NCI-H1048 (cell line): ENCODE measurements at places on chromosomes 3 and 15.

- DNase-seq: no peak
These were observed 394.9 kb downstream of the PTPRG start for GRCh38 chr3:61956236-61956635.

DNA sequence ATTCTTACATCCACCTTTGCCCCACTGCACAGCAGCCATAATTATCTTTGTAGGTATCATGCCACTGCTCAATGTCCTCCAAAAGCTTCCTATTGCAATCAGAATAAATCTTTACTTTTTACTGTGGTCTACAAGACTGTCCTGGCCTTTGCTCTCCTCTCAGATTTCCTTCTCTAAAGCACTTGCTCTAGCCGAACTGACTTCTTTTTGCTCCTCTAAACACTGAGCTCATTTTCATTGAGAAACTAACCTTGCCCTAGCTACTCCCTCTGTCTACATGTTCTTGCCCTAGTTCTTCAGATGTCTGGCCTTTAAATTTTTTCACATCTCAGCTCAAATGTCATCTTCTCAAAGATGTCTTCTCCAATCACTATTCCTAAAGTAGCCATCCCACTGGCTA is 342.8 kb downstream of the TBC1D5 start:
- no peak for DNase-seq

- DNase-seq: peak; percentile 20
These were observed 227.6 kb upstream of the BHLHE40 start for GRCh38 chr3:4751502-4752101.

DNA sequence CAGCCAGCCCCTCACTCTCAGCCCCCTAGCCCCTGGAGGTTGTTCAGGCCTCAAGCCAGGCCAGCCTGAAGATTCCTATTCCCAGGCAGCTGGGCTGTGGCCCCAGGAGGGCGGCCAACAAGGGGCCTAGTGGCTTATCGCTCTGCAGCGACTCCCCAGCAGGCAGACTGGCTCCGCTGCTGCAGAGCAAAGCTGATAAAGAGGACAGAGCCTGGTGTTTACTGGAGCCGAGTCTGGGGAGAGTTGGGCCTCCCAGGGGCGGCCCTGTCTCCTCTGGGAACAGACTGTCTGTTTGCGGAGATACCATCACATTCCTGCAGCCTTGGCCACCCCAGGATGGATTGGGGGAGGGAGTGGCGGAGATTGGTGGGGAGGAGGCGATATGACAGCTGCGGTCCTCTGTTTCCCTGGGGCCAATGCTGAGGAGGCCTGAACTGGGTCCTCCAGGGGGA is 22.4 kb upstream of the SMAD6 start:
- no peak for DNase-seq

DNA sequence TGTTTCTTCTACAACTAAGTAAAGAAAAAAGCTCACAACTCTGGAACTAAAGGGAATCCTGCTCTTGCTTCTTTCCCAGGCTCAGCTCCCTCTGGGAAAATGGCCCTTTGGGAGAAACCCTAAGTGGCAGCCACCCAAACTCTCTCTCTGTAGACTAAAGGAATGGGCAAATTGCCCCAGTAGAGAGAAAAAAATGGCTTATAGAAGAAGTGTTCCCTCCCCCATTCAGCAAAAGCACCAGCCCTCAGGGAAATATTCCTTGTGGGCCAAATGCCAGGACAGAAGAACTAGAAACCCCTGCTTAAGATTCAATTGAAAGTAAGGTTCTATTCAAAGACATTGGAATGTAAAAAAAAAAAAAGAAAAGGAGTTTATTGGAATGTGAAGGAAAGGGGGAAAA is 603.7 kb upstream of the ALCAM start:
- DNase-seq: no peak

GRCh38 chr3:152061296-152061695 is 187.9 kb downstream of the SUCNR1 start:
- DNase-seq: no peak

- no peak for DNase-seq
These were observed 485.9 kb downstream of the NSUN3 start for GRCh38 chr3:94548581-94549316.

GRCh38 chr15:77352887-77353286 is 67.0 kb downstream of the PEAK1 start:
- no peak for DNase-seq

DNA sequence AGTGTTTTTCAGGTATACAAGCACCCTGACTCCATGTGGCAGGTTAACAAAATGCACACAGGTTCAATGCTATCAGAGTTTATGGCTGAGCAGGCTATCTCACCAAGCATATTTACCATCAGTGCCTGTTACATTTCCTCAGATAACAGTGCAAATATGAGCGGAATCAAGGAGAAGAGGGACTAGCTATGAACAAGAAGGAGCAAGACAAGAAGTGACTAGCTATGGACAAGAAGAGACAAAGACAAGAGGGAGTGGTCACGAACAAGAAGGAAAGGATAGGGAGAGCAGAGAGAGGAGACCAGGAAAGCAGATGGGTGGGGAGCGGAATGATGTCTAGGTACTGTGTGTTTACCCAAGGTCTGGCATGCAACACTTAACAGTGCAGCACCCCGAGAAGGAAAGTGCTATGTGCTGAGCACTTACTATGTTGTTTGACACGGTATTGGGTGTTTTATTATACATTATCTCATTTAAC is 8.6 kb downstream of the ILDR1 start:
- DNase-seq: no peak

DNA sequence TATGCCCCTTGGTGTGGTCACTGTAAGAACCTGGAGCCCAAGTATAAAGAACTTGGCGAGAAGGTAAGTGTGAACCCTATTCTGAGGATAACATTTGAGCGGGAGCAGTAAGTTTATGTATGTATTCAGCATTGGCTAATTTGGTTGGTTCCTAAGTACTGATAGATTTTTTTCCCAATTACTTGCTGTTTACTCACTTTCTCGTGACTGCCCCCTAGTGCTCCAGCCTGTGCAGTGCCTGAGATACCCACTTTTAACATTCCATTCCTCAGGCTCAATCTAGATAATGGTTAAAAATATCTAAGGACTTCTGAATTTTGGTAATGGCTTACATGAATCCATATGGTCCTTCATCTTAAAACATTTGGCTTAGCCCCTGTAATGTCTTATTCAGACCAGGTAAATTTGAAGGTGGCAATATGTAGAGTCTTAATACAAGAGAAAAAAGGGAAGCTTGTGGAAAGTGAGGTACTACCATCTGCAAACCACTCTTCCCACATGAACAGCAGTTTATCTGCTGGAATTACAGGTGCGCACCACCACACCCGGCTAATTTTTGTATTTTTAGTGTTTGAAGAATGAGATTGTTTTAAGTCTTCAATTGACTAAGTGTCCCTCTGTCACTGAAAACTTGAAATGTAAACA is 7.1 kb downstream of the ELL3 start:
- DNase-seq: no peak

GRCh38 chr3:115931581-115931980 is 308.3 kb downstream of the GAP43 start:
- DNase-seq: no peak

DNA sequence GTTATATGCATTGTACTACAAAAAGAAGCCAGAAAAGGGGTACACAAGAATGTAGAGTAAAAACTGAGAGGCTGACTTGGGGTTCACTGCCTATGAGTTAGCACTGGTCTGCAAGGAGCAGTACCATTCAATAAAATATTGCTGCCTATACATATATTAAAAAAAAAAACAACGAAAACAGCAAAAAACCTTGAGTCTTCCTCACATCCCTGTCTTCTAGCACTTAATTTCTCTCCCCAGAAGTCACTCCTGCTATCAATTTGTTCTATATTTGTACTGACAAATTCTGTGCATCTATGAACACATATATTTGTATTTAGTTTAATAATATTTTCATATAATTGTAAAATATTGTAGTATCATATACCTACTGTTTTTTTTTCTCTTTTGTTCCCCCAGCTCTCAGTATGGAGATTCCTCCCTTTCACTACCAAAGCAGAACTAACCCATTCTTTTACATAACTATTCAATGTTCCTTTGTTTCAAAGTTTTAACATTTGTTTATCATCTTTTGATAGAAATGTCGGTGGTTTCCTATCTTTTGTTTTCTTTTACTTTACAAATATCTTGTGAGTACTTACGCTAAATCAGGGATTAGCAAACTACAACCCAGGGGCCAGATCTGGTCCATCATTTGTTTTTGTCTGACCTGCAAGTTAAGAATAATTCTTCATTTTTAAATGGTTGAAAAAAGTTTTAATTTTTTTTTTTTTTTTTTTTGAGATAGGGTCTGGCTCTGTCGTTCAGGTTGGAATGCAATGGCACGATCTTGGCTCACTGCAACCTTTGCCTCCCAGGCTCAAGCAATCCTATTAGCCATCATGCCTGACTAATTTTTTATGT is 14.8 kb upstream of the FEM1B start:
- DNase-seq: no peak

GRCh38 chr3:122004107-122004506 is 17.9 kb downstream of the ILDR1 start:
- DNase-seq: no peak
